ENCODE measurements at places on chromosomes 7 and 10. TPM values are rescaled to one million over a fixed set of nuclear protein-coding genes. Genes with fewer than 3 reads are reported as not detected.

The SPOCK2 gene
- 14.2 TPM for total RNA-seq

The C7orf57 gene
- total RNA-seq, result 0.21 TPM

The OR6B1 gene
- total RNA-seq, result not detected

The GHRHR gene
- not detected for total RNA-seq

The GIMAP8 gene
- total RNA-seq, result under 0.01 TPM
